NCI-H2081 (cell line): ENCODE measurements at places on chromosomes 13 and 19.
A peak's percentile ranks its signal among the peaks of the same experiment; 100 is the strongest.

DNA sequence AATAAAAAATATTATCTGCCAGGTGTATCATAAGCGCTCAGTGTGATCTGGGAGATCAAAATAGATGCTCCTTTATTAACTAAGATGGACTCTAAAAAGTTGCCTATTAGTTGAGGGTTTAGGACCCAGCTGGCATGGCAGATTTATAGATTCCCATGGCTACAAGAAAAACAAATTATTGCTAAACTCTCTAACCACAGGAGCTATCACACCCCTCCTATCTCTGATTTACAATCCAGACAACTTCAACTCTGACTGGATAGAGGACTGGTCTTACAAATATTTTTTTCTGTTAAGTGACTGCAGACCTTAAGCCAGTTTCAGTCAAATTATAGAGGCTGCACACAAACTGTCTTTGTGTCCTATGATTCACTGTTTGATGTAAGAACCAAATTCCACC is 45.4 kb upstream of the MYCBP2 start:
- no peak for DNase-seq

DNA sequence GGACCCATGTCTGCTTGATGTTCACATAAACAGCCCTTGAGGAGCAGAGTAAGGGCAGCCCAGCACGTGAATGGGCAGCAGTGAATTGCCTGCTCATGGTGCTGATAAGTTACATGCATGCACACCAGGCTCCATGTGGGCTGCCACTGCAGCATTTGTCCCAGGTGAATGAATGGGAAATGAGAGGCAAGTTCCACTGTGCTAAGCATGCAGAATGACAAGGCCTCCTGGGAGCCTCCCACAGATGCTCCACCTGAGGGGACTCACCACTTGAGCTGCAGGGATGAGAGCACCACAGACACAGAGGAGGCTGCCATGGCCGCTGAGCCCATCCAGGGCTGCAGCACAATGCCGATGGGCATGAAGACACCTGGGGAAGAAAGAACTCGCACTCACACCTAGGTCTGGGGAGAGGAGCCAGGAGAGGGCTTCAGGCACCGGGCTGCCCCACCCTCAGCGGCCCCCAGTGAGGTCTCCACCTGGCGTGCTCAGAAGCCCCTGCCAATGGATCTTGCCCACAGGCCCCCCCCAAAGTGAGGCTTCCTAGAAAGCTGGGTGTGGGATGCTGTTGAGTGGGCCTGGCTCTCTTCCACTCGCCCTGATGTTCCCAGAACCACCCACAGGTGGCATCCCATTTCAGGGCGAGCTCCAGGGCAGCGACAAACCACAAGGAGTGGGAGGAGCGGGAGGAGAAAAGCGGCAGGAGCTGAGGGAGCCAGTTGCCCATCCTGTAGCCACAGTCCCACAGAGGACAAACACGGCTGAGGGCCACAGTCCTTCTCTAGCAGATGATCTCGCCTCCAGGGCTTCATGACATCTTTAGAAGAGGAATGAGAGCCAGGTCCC is 73.8 kb downstream of the CCDC70 start:
- no peak for DNase-seq

GRCh38 chr13:44932171-44932849 is 57.0 kb downstream of the NUFIP1 start:
- DNase-seq = no peak

DNA sequence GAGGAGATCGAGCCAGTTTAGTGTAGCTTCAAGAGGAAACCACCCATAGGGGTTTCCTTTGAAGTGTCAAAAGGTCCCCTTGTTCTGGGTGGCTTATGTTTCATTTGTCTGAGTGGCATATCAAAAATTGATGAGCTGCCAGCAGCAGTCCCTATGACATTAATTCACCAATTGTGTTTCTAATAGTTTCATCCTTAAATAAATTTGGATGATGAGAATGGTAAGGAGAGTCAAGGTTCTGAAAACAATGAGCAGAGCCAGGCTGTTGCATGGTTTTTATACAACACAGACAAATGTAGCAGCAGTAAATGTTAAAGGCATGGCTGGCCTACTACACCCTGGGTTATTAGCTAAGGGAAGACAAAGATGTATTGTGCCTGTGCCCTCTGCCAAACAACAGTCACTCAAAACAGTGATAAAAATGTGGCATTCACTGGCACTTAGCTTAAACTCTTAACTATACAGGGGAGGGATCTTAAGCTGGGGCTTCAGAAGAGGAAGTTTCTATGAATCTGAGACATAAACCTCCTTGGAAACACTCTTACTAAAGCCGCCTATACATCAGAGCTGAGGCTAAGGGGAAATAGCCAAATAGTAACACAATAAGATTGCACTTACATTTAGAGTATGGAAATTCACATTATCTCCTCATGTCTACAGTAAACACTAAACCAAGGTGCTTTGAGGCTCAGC is 200.5 kb downstream of the POU4F1 start:
- no peak for DNase-seq

DNA sequence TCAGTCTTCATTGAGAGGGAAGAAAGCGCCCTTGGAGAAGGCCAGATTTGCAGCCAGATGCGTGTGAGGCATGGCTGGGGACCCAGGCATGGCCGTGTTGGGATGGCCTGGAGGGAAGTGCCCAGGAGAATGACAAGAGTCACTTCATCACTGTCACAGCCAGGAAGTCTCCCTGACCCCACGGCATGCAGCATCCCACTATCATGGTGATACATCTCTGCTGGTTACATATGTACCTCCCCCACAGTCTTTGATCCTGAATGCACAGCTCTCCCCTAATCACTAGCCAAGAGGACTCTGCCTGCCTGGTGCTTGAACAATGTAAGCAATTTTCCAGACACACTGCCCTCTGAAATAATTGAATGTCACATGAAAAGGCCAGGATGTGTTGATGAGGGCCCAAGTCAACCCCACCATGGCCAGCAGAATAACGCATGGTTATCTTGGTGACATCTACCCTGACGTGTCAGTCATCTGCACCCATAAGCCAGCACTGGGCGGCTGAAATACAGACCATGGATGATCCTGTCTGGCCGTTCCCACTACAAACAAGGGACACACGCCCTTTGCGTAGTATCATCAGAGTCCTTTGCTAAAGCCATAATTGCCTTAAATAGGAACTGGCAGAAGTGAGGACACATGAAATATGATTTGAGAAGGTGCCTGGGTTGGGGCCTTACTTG is 149.7 kb upstream of the SPACA7 start:
- no peak for DNase-seq

GRCh38 chr13:35567406-35567980 is 91.0 kb upstream of the MAB21L1 start:
- DNase-seq = no peak

DNA sequence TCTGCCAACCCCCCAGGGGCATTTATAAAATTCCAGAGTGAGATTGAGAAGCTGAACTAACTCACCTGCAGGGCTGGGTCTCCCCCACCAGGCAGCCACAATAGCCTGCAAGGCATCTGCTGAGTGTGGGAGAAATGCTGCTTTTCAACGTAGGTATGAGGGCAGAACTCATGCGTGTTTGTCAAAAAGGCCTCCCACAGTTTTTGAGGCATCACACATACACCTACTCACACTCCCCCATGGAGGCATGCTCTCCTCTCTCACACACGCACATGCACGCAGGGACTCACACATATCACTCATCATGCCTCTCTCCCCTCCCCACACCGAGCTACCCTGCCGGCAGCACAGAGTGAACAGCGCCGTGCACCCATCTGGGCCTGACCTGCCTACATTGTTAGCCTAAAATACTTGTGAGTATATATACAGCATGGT is 390.5 kb downstream of the FGF9 start:
- peak; percentile 77 for DNase-seq

DNA sequence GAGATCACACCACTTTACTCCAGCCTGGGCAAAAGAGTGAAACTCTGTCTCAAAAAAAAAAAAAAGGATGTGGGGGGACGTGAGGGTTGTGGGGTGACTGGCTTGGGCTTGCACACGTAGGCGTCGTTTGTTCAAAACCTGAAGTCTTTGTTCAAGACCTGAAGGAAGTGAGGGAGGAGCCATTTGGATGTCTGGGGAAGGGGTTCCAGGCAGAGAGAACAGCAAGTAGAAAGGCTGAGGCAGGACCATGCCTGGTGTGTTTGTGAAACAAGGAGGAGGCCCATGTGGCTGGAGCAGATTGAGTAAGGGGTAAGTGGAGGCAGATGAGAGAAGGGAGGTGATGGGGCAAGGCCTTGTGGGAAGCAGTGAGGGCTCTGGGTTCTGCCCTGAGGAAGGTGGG is 27.8 kb downstream of the PIN1 start:
- no peak for DNase-seq

- DNase-seq = no peak
Observed at GRCh38 chr19:906480-906879, 6.5 kb downstream of the R3HDM4 start.

- peak; percentile 29 for DNase-seq
Observed at GRCh38 chr13:75724752-75725517, 88.8 kb downstream of the LMO7 start.

GRCh38 chr13:37143911-37144310 is 38.4 kb upstream of the CSNK1A1L start:
- DNase-seq = no peak

DNA sequence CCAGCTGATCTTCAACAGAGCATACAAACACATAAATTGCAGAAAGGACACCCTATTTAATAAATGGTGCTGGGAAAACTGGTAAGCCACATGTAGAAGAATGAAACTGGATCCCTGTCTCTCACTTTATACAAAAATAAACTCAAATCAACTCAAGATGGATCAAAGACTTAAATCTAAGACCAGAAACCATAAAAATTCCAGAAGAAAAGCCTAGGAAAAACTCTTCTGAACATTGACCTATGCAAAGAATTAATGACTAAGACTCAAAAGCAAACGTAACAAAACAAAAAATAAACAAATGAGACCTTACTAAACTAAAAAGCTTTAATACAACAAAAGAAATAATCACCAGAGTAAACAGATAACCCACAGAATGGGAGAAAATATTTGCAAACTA is 74.5 kb upstream of the ABCC4 start:
- DNase-seq = no peak

GRCh38 chr13:58655086-58655485 is 1023.5 kb downstream of the PCDH17 start:
- DNase-seq = no peak

- DNase-seq = no peak
Observed at GRCh38 chr19:13165162-13165997, 15.2 kb downstream of the IER2 start.

DNA sequence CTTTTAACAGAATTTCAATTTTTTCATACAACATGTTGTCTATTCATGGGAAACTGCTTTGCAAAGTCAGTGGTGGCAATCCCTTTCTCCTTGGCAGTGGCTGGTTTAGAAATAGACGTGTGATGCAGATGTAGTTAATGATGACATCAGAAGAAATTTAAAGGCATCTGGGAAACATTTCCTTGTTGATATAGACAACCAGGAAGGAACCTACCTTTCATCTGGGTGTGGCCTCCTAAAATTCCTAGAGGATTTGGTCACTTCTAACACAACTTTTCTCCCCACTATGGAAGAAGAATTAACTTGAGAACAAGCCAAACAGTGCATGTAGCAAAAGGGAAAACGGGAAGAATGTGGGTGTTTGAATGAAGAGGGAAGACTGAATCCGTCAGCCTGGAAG is 102.8 kb downstream of the EFNB2 start:
- no peak for DNase-seq

GRCh38 chr13:60352644-60353043 is 44.4 kb upstream of the TDRD3 start:
- no peak for DNase-seq

GRCh38 chr13:32010136-32010535 is 21.4 kb upstream of the FRY start:
- no peak for DNase-seq

GRCh38 chr13:100464006-100464405 is 124.6 kb downstream of the GGACT start:
- peak; percentile 80 for DNase-seq

GRCh38 chr13:94176561-94176960 is 302.9 kb downstream of the DCT start:
- DNase-seq = no peak

GRCh38 chr13:73074014-73074413 is 15.2 kb downstream of the KLF5 start:
- no peak for DNase-seq

- no peak for DNase-seq
Observed at GRCh38 chr13:97274829-97275649, 52.9 kb downstream of the MBNL2 start.

- no peak for DNase-seq
Observed at GRCh38 chr13:39201180-39201579, 162.9 kb downstream of the NHLRC3 start.

DNA sequence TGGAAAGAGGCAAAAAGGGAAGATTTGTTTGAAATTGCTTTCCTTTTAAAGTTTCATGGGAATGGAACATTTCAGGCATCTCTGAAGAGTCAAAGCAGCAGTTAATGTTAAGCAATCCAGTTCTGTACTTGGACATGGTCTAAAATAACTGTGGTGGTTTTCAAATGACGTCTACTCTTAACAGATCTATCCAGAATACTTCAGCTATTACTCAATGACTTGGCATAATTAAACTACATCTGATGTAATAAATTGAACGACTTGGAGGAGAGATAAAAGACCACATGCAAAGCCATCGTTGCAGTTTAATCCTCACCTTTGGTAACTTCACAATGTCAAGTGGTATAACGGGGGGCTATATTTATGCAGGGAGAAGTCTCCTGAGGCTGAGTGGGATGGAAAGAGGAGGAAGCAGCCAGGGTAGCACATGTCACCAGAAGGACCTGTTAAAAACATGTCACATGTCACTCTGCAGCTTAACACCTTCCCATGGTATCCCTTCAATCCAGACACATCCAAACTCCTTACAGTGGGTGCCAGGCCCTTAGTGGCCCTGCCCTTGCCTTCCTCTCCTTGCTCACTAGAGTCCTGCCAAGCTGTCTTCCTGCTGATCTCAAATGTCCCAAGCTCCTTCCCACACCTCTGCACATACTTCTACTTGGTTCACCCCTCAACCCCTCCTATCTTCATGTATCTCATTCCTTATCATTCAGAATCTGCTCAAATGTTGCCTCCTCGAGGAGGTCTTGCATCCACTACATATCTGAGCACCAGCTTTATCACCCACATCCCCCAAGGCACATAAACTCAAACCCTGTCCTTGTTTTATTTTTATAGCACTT is 327.8 kb downstream of the SUCLA2 start:
- no peak for DNase-seq

DNA sequence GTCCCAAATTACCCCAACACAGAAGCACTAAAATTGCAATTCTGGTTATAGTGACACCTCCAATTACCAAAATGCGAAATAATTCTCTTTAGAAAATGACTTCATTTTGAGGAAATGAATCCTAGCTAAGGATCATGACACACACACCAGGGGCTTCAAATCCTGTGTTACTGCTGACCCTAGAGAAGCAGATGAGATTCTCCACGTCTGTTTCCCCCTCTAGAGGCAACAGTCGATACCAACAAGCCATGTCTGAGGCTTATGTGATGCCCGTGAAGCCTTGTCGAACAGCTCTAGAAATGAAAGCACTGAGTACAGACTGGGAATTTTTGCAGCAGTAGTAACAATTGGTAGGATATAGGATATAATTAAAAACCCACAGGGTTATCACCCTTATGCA is 153.6 kb upstream of the TMTC4 start:
- no peak for DNase-seq
